ENCODE measurements at places on chromosomes 11 and 22. TPM values are rescaled to one million over a fixed set of nuclear protein-coding genes. Genes with fewer than 3 reads are reported as not detected.

The AIFM3 gene
- total RNA-seq = 1.3 TPM

The TIMP3 gene
- 145 TPM for total RNA-seq

The APOL2 gene
- 49.5 TPM for total RNA-seq

The MMP8 gene
- total RNA-seq = not detected

The OR5D13 gene
- total RNA-seq = not detected

The ISX gene
- not detected for total RNA-seq

The MPEG1 gene
- not detected for total RNA-seq

The SLC22A8 gene
- total RNA-seq = not detected

The PIH1D2 gene
- 1.5 TPM for total RNA-seq

The MEI1 gene
- total RNA-seq = 0.33 TPM

The GLB1L2 gene
- under 0.01 TPM for total RNA-seq

The RAC2 gene
- total RNA-seq = 2.1 TPM

The GAB4 gene
- not detected for total RNA-seq

The CDC45 gene
- 1.0 TPM for total RNA-seq

The GPHA2 gene
- not detected for total RNA-seq

The NAALADL1 gene
- total RNA-seq = 26.2 TPM

The CTSW gene
- total RNA-seq = not detected

The TTC38 gene
- 24.9 TPM for total RNA-seq

The OSBP gene
- 44.1 TPM for total RNA-seq

The GRAMD1B gene
- 0.26 TPM for total RNA-seq

The APOA5 gene
- not detected for total RNA-seq

The CHRDL2 gene
- not detected for total RNA-seq

The ZBTB44 gene
- total RNA-seq = 43.9 TPM

The PDE3B gene
- total RNA-seq = 11.2 TPM

The JHY gene
- 2.1 TPM for total RNA-seq

The MUC15 gene
- not detected for total RNA-seq

The PGR gene
- 2.0 TPM for total RNA-seq

The OR6T1 gene
- total RNA-seq = not detected

The PTGDR2 gene
- total RNA-seq = 0.26 TPM

The CACNA1I gene
- not detected for total RNA-seq

The ZPR1 gene
- total RNA-seq = 28.4 TPM

The RFPL1 gene
- not detected for total RNA-seq

The TRIM77 gene
- total RNA-seq = not detected

The BTBD18 gene
- total RNA-seq = not detected

The CRYBA4 gene
- total RNA-seq = not detected

The TUB gene
- total RNA-seq = 9.6 TPM

The OR8B2 gene
- not detected for total RNA-seq

The CATSPERZ gene
- total RNA-seq = 1.0 TPM

The MUC6 gene
- total RNA-seq = not detected

The CARNS1 gene
- under 0.01 TPM for total RNA-seq

The OR5A1 gene
- total RNA-seq = not detected

The C11orf65 gene
- 1.8 TPM for total RNA-seq

The APOBEC3H gene
- total RNA-seq = 1.3 TPM

The CHRM1 gene
- total RNA-seq = not detected

The OR10W1 gene
- total RNA-seq = not detected

The TUBA8 gene
- 0.51 TPM for total RNA-seq

The MYO18B gene
- 0.17 TPM for total RNA-seq

The ZNF280A gene
- not detected for total RNA-seq

The CHADL gene
- 3.1 TPM for total RNA-seq

The CTTN gene
- total RNA-seq = 428 TPM

The NXPE1 gene
- not detected for total RNA-seq

The NFAM1 gene
- total RNA-seq = not detected

The SPINDOC gene
- total RNA-seq = 10.8 TPM

The B4GAT1 gene
- 48.9 TPM for total RNA-seq
